ENCODE measurements at places on chromosomes 6 and 20. TPM values are rescaled to one million over a fixed set of nuclear protein-coding genes. Genes with fewer than 3 reads are reported as not detected.

The ANGPT4 gene
- total RNA-seq = not detected

The RRBP1 gene
- 139 TPM for total RNA-seq

The ADGB gene
- total RNA-seq = not detected

The DYNLT2 gene
- total RNA-seq = 0.61 TPM

- no peak for DNase-seq
Measured at GRCh38 chr6:38831865-38832264, 116.8 kb downstream of the DNAH8 start.

GRCh38 chr6:6592826-6593475 is 4.4 kb downstream of the LY86 start:
- no peak for DNase-seq

- DNase-seq = peak; percentile 73
Measured at GRCh38 chr6:30411515-30412207, 66.7 kb downstream of the RPP21 start.

DNA sequence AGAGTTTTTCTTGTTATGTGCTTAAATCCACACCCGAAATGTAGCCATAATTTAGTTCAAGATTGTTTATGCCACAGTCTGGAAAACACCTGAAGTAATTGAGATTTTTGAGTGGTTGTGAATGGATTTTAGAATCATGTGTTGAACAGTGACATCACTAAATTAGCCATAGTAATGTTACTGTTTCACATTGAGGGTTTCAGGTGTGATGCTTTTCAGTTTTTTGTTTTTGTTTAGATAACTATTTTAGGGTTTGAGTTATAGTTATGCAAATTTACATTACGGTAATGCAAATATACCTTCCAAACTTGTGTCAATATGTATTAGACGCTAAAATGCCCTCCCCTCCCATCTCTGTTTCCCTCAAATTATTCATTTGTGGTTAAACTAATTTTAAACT is 22.9 kb downstream of the QKI start:
- no peak for DNase-seq

GRCh38 chr6:2854396-2854982 is 12.8 kb upstream of the SERPINB1 start:
- no peak for DNase-seq
